ENCODE measurements at places on chromosomes 7 and 10.

DNA sequence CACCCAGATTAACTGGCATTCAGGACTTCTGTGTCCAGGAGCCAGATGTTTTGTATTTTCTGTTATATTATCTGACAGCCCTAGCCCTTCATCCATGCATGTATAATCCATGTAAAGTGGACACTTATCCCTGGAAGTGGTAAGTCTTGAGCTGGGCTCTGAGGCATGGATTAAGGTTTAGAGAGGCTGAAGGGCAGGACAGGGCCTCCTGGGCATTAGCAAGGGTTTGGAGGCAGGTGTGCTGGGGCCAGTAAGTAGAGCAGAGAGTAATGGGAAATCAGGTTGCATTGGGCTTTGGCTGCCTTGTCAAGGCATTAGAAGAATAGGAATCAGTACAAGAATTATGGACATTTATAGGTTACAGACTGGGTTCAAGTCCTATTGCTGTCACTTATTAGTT lies 138.0 kb downstream of the DYNC1I1 start:
- no peak for DNase-seq

GRCh38 chr10:72449941-72450441 lies 95.3 kb upstream of the DNAJB12 start:
- no peak for DNase-seq

DNA sequence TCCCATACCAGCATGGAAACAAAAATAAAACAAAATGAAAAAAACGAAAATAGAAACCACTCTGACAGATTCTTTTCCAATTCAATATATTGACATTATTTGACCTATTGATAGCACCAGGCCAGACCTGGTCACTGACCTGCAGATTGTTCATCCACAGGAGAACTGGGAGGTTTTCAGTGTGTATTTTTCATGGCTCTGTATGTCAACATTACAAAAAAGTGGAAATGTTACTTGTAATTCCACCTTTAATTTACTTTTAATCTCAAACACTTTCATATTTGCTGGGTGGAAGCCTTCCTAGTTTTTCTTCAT lies 2.9 kb downstream of the HKDC1 start:
- no peak for DNase-seq

DNA sequence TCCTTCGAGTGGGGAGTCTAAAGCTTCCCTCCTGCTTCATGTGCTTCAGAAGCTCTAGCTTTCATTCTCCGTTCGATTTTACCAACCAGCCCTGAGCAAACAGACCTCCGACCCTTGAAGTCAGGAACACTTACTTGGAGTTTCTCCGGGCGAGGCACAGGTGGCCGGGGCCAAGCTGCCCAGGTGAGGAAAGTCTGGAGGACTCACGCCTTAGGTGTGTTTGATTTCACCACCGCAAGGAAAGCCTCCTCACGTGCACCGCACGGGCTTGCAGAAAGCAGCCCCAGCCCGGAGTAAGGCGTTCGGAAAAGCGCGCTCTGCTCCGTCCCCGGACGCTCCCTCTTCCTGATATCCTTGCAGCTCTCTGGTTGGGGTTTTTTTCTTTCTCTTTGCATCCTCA lies 30.1 kb upstream of the CNPY1 start:
- DNase-seq: no peak

DNA sequence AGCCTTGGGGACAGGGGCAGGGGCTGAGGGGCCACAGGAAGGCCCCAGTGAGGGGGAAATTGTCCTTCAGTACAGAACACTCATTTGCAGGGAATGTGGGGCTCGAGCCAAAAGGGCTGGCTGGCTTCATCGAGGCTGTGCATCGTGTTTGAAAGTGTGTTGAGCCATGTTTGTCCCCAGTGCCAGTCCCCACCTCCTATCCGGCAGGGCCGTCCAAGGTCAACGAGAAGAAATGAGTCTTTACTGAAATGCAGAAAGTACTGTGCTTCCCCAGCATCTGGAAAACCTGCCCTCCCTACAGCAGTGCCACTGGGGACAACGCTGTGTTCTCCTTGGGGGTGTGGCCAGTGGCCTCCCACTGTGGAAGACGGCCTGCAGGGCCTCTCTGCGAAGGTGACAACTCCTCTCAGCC lies 214.1 kb downstream of the KLF6 start:
- DNase-seq: no peak

Measured in BE2C (cell line).